ENCODE measurements at places on chromosomes 2 and 18.

- H3K27me3 ChIP-seq = no peaks in the 10 kb centered on the region
- DNase-seq = no peak
- H3K4me1 ChIP-seq = peaks cover 16% of the 10 kb centered on the region
- peak overlapping the region; percentile 4 for H3K27ac ChIP-seq
- no peak overlapping the region for H3K4me3 ChIP-seq
- H3K36me3 ChIP-seq = no peaks in the 10 kb centered on the region
These were observed 1.8 kb upstream of the DUSP2 start for GRCh38 chr2:96146881-96147592.

DNA sequence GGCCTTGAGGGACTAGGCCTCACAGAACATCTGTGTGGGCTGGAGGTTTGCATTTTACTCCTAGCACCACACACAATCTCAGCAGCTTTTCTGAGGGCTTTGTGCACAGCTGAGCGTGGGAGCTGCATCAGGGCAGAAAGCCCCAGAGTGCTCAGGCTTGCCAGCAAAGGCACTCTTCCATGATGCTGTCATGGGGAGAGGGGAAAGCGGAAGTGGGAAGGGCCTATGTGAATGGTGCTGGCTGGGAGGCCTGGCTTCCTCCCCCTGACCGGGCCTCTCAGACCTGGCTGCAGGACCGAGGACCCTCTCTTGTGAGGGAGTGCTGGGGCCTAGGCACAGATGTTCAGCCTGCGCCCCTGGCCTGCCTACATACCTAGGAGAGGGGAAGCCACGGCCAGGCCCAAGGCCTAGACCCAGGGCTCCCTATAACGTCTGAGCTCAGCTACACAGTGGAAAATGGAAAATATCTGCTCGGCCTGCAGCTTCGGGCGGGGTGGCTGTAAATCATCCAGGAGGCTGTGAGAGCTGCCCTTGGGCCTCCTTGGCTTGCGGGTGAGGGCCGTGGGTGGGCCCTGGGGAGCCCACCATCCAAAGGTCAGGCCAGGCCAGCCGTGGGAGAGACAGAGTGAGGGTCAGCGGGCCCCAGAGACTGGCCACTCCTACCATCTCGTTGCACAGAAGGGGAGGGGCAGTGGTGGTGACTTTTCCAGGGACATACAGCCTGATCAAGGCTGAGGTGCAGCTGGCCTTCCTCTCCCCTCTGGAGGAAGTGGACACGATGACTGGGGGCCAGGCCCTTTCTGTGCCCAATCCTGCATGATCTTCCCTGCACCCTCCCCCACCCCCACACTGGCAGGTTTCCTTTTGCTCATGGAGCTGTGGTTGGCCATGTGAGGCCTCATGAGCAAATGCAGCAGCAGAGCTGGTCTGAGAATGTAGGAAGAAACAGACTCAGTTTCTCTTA, 22.8 kb downstream of the GLI2 start:
- DNase-seq = peak; percentile 69
- no peak overlapping the region for H3K4me3 ChIP-seq
- H3K36me3 ChIP-seq = no peaks in the 10 kb centered on the region
- no peaks in the 10 kb centered on the region for H3K4me1 ChIP-seq

GRCh38 chr2:208392300-208392699, 14.3 kb upstream of the PTH2R start:
- no peak overlapping the region for H3K27ac ChIP-seq
- DNase-seq = no peak
- no peaks in the 10 kb centered on the region for H3K27me3 ChIP-seq
- no peaks in the 10 kb centered on the region for H3K4me1 ChIP-seq

DNA sequence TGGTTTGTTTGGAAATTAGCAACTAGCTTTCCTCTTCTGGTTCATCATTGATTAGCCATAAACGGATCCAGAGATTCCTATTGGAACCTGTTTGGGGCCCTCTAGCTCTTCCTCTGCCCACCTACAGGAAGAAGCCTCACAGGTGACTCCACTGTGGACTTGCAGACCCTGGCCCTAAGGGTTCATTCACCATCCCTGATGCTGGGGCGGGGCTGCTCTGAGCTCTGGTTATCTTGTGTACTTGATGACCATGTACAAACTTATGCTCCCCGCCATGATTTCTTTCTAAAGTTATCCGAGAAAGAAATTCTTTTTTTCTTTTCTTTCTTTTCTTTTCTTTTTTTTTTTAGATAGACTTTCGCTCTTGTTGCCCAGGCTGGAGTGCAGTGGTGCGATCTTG, 33.9 kb upstream of the INHBB start:
- H3K4me3 ChIP-seq = no peak overlapping the region
- H3K36me3 ChIP-seq = no peaks in the 10 kb centered on the region
- DNase-seq = no peak
- peaks cover 12% of the 10 kb centered on the region for H3K4me1 ChIP-seq

- no peaks in the 10 kb centered on the region for H3K27me3 ChIP-seq
- H3K27ac ChIP-seq = peak overlapping the region; percentile 92
- H3K36me3 ChIP-seq = peaks cover 4% of the 10 kb centered on the region
- peaks cover 74% of the 10 kb centered on the region for H3K4me1 ChIP-seq
- DNase-seq = no peak
- peak overlapping the region; percentile 78 for H3K4me3 ChIP-seq
These were observed 1.1 kb downstream of the SEPTIN2 start for GRCh38 chr2:241316825-241317224.

- no peaks in the 10 kb centered on the region for H3K36me3 ChIP-seq
- no peak overlapping the region for H3K4me3 ChIP-seq
- H3K27ac ChIP-seq = no peak overlapping the region
- no peak for DNase-seq
These were observed 42.1 kb upstream of the ITSN2 start for GRCh38 chr2:24402242-24403097.

DNA sequence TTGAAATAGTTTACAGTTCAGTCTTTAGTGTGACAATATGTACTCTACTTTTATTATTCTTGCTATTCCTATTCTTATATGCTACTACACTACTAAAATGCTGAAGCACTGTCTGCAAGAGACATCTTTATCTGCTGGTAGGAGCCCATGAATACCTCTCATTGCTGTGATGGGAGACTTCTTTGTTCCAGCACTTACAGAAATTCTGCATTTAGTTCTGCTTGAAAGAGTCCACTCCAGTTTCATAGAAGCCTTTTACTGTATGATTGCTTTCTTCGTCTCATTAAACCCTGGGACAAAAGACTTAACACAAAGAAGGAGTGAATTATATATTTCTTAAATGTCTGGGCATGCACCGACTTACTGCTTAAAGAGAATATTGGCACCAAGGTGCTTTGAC, 272.7 kb downstream of the CD226 start:
- H3K4me3 ChIP-seq = no peak overlapping the region
- no peaks in the 10 kb centered on the region for H3K36me3 ChIP-seq
- H3K27me3 ChIP-seq = no peaks in the 10 kb centered on the region
- DNase-seq = no peak
- H3K27ac ChIP-seq = no peak overlapping the region

GRCh38 chr2:217448860-217449259, 553.9 kb downstream of the TNS1 start:
- no peaks in the 10 kb centered on the region for H3K4me1 ChIP-seq
- no peak for DNase-seq
- no peak overlapping the region for H3K27ac ChIP-seq
- no peaks in the 10 kb centered on the region for H3K36me3 ChIP-seq
- H3K27me3 ChIP-seq = no peaks in the 10 kb centered on the region
- H3K4me3 ChIP-seq = no peak overlapping the region

- no peaks in the 10 kb centered on the region for H3K4me1 ChIP-seq
- no peak overlapping the region for H3K4me3 ChIP-seq
- no peak overlapping the region for H3K27ac ChIP-seq
- no peaks in the 10 kb centered on the region for H3K27me3 ChIP-seq
These were observed 170.7 kb upstream of the FSIP2 start for GRCh38 chr2:185567940-185568339.

DNA sequence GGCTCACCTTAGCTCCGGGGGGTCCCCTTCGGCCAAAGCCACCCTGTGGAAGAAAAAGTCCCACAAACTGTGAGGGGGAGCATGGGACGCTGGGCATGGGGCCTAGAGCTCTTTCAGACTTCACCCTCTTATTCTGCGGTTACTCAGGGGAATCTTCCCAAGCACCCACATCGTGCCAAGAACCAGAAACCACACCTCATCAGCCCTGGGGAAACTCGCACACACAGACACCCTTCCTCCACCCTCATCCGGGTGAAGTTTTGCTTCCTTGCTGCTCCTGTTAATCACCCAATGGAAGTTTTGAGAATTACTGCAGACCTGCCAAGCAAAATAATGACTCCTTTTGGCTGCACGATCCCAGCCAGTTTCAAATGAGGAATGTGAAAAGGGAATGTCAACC, 59.1 kb downstream of the COL6A3 start:
- no peak for DNase-seq
- no peak overlapping the region for H3K4me3 ChIP-seq
- no peak overlapping the region for H3K27ac ChIP-seq
- H3K27me3 ChIP-seq = no peaks in the 10 kb centered on the region
- H3K4me1 ChIP-seq = no peaks in the 10 kb centered on the region

DNA sequence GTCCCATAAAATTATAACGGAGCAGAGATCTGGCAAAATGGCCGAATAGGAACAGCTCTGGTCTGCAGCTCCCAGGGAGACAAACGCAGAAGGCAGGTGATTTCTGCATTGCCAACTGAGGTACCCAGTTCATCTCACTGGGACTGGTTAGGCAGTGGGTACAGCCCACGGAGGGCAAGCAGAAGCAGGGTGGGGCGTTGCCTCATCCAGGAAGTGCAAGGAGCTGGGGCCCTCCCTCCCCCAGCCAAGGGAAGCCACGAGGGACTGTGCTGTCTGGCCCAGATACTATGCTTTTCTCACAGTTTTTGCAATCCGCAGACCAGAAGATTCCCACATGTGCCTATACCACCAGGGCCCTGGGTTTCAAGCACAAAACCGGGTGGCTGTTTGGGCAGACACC, 22.8 kb downstream of the ICA1L start:
- H3K36me3 ChIP-seq = no peaks in the 10 kb centered on the region
- H3K27me3 ChIP-seq = no peaks in the 10 kb centered on the region
- no peaks in the 10 kb centered on the region for H3K4me1 ChIP-seq
- H3K27ac ChIP-seq = no peak overlapping the region

GRCh38 chr2:230939691-230940470, 14.8 kb upstream of the GPR55 start:
- peak; percentile 26 for DNase-seq
- H3K4me3 ChIP-seq = no peak overlapping the region
- no peaks in the 10 kb centered on the region for H3K36me3 ChIP-seq

GRCh38 chr2:16853088-16853487, 187.5 kb upstream of the CYRIA start:
- H3K4me3 ChIP-seq = no peak overlapping the region
- DNase-seq = no peak
- no peak overlapping the region for H3K27ac ChIP-seq
- H3K4me1 ChIP-seq = no peaks in the 10 kb centered on the region
- no peaks in the 10 kb centered on the region for H3K27me3 ChIP-seq
- no peaks in the 10 kb centered on the region for H3K36me3 ChIP-seq

- no peaks in the 10 kb centered on the region for H3K36me3 ChIP-seq
- peaks cover 12% of the 10 kb centered on the region for H3K4me1 ChIP-seq
- H3K4me3 ChIP-seq = no peak overlapping the region
- DNase-seq = no peak
These were observed 134.9 kb upstream of the ZNF236 start for GRCh38 chr18:76687304-76687962.

- H3K27ac ChIP-seq = peak overlapping the region; percentile 31
- no peak overlapping the region for H3K4me3 ChIP-seq
- H3K4me1 ChIP-seq = no peaks in the 10 kb centered on the region
- no peaks in the 10 kb centered on the region for H3K36me3 ChIP-seq
These were observed 18.1 kb downstream of the BCL2 start for GRCh38 chr18:63301434-63301833.

- no peak overlapping the region for H3K4me3 ChIP-seq
- no peak overlapping the region for H3K27ac ChIP-seq
- DNase-seq = no peak
- H3K27me3 ChIP-seq = no peaks in the 10 kb centered on the region
These were observed 37.8 kb downstream of the CYP26B1 start for GRCh38 chr2:72109904-72110303.

DNA sequence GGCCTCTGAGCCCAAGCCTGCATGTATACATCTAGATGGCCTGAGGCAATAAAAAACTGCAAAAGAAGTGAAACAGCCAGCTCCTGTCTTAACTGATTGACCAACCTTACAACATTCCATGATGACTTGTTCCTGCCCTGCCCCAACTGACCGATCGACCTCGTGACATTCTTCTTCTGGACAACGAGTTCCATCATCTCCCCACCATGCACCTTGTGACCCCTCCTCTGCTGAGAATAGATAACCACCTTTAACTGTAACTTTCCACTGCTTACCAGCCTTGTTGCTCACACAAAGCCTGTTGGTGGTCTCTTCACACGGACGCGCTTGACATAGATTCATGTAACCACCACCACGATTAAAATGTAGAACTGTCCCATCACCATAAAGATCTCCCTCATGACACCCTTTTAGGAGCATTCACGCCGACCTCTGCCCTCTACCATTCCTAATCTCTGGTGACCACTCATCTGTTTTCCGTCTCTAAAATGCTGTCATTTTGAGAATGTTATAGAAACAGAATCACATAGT, 120.1 kb upstream of the REV1 start:
- H3K27ac ChIP-seq = no peak overlapping the region
- DNase-seq = no peak
- no peaks in the 10 kb centered on the region for H3K27me3 ChIP-seq
- peaks cover 15% of the 10 kb centered on the region for H3K4me1 ChIP-seq

GRCh38 chr18:40048886-40049650, 1906.0 kb upstream of the PIK3C3 start:
- DNase-seq = no peak
- no peaks in the 10 kb centered on the region for H3K27me3 ChIP-seq

- H3K4me1 ChIP-seq = no peaks in the 10 kb centered on the region
- H3K4me3 ChIP-seq = no peak overlapping the region
- peaks cover 10% of the 10 kb centered on the region for H3K36me3 ChIP-seq
- no peak for DNase-seq
These were observed 71.8 kb downstream of the GFPT1 start for GRCh38 chr2:69315160-69315761.

DNA sequence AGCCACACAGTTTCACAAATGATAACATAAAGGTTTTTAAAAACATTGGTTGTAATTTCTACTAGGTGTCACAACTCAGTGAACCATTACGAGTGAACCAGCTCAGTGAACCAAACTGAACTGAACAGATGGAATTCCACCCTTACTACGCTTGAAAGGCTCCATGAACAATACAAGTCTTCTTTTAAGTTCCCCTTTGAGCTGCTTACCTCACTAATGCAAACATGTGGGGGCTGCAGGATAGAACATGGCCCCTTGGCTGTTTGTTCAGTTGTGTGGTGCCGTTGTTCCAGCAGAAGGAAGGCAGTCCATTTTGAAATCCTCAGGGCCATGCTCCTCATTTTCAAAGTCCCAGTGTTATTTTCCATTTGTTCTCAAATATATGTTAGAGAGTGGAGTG, 30.7 kb upstream of the KLHL14 start:
- H3K27me3 ChIP-seq = no peaks in the 10 kb centered on the region
- no peak for DNase-seq
- H3K36me3 ChIP-seq = no peaks in the 10 kb centered on the region
- H3K4me3 ChIP-seq = no peak overlapping the region
- no peak overlapping the region for H3K27ac ChIP-seq

- no peaks in the 10 kb centered on the region for H3K36me3 ChIP-seq
- DNase-seq = no peak
- peak overlapping the region; percentile 71 for H3K27ac ChIP-seq
- peaks cover 15% of the 10 kb centered on the region for H3K4me1 ChIP-seq
- no peaks in the 10 kb centered on the region for H3K27me3 ChIP-seq
These were observed 43.5 kb downstream of the CALCRL start for GRCh38 chr2:187404431-187405110.
